ENCODE measurements at places on chromosomes 5 and 9. TPM values are rescaled to one million over a fixed set of nuclear protein-coding genes. Genes with fewer than 3 reads are reported as not detected.

BASP1 gene
- total RNA-seq, result 0.90 TPM

NFIL3 gene
- total RNA-seq, result 3.3 TPM

C9orf153 gene
- 0.87 TPM for total RNA-seq

DNA sequence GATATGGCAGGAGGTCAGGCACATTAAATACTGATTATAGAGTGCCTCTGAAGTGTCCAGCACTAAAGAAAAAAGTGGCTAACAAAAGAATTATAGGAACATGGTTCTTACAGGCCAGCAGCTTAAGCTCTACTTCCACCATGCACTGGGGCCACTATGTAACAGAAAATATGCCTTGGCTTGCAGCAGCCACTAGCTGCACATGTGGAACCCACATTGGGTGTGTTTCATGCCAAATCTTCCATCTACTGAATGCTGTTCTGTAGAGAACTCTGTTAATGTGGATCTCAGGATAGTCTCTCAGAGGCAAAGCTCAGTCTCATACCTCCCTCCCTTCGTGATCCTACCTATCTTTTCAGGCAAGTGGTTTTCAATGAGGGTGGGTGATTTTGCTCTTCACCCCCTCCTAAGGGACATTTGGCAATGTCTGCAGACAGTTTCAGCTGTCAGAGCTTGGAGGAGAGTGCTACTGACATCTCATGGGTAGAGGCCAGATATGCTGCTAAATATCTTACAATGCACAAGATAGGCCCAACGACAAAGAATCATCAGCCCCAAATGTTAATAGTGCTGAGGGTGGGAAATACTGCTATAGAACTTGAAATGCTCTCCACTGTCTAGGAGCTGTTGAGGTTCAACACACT is 218.9 kb downstream of the TARS1 start:
- no peak overlapping the region for H3K4me3 ChIP-seq
- H3K27ac ChIP-seq, result no peak overlapping the region
- no peaks in the 10 kb centered on the region for H3K27me3 ChIP-seq
- H3K36me3 ChIP-seq, result no peaks in the 10 kb centered on the region

GRCh38 chr5:24472518-24472917 is 172.3 kb downstream of the CDH10 start:
- H3K27me3 ChIP-seq, result no peaks in the 10 kb centered on the region
- no peak for DNase-seq
- no peaks in the 10 kb centered on the region for H3K36me3 ChIP-seq
- H3K4me3 ChIP-seq, result no peak overlapping the region

- no peak for DNase-seq
- H3K4me3 ChIP-seq, result no peak overlapping the region
- H3K36me3 ChIP-seq, result no peaks in the 10 kb centered on the region
- H3K4me1 ChIP-seq, result no peaks in the 10 kb centered on the region
Observed at GRCh38 chr5:51398875-51399642, 15.8 kb downstream of the ISL1 start.

Measured in CD4-positive, alpha-beta memory T cell (primary cell).